ENCODE measurements at places on chromosomes 2 and 18.

- DNase-seq = no peak
These were observed 746.1 kb downstream of the LRP1B start for GRCh38 chr2:141384676-141385075.

DNA sequence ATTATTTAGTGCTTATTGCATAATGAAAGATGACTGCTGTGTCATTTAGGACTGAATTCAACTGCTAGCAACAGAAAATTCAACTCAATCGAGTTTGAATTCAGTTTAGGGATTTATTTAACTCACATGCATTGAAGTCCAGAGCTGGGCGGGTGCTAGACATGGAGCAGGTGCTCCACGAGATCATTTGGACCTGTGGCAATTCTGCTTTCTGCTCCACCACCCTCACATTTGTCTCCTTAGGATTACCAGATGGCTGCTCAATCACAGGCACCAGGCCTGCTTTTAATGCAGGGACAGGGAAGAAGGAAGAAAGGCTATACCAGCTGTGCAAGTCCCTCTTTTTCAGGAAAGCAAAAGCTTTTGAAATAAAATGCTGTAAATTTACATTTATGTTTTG is 572.9 kb upstream of the SLC8A1 start:
- no peak for DNase-seq

GRCh38 chr2:62314291-62314690 is 118.4 kb downstream of the B3GNT2 start:
- no peak for DNase-seq

DNA sequence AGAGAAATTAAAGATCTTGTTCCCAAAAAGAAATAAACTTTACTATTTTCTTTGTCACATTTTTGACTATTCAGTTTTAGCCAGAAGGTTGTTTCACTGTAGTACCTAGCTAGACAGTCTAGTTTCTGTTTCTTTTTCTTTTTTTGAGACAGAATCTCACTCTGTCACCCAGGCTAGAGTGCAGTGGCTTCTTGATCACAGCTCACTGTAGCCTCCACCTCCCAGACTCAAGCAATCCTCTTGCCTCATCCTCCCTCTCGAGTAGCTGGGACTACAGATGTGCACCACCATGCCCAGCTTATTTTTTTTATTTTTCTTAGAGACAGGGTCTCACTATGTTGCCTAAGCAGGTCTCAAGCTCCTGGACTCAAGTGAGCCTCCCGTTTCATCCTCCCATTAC is 2.2 kb downstream of the RBM45 start:
- no peak for DNase-seq

DNA sequence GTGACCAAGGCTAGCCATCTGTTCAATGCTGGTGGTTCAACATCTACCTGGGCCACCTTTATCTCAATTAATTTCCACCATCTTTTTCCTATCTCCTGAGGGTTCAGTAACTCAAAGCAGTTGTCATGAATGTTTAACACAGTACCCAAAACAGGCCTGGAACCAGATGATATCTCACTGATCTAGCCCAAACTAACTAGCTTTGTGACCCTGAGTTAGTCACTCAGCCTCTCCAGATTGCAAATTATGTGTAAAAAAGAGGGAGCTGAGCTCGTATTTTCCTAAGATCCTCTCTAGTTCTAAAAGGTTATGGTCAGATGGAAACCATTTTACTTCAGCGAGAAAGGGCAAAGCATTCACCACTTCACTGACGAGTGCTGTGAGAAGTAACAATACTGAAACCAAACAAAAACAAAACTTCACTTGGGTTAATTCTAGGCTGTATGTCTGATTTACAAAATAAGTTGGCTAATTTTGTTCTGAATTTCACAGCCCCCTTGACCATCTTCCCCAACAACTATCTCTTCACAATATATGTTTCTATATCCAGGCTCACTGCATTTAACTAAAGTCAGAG is 14.8 kb downstream of the SPRED2 start:
- no peak for DNase-seq

DNA sequence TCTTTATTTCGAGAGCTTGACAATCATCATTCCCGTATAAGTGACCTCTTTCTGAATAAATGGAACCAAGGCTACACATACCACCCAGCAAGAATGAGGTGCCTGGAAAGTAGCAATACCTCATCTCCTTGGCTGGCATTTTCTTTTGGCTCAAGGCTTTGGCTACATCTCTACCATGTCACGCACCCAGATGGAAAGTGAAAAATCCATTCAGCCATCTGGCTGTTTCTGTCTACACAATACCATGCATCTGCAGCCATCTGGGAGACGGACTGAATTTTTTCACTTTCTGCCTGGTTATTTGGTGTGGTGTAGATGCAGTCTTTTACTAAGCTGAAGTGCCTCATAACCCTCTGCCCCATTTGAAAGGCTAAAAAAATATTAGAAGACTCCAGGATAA is 566.9 kb downstream of the BCL11A start:
- DNase-seq = no peak

- DNase-seq = no peak
These were observed 136.9 kb downstream of the GAREM1 start for GRCh38 chr18:32333781-32334180.

GRCh38 chr2:224038049-224038829 is 847 bp downstream of the SERPINE2 start:
- DNase-seq = no peak

DNA sequence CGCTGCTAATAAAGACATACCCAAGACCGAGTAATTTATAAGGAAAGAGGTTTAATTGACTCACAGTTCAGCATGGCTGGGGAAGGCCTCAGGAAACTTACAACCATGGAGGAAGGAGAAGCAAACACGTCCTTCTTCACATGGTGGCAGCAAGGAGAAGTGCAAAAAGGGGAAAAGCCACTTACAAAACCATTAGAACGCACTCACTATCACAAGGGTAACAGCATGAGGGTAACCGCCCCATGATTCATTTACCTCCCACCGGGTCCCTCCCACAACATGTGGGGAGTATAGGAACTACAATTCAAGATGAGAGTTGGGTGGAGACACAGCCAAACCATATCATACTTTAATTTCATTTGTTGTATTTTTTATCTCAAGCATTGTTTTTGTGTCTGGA is 67.5 kb downstream of the ATP9B start:
- DNase-seq = no peak

DNA sequence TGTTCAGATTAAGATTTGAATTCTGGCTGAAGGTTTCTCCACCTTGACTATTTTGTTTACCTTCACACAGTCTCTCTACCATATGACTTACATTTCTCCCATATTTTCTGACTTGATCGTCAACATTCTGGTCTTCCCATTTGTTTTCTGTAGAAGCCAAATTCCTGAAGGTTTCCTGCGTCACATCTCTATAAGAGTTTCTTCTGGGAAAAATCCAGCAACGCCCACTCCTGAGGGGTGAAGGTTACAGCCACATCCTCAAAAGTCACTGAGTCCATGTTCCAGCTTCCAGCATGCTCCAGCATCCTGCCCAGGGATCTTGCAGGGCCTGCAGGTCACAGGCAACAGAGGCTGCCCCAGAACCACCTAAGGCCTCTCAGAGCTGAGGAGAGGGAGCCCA is 47.5 kb downstream of the NBEAL1 start:
- no peak for DNase-seq

DNA sequence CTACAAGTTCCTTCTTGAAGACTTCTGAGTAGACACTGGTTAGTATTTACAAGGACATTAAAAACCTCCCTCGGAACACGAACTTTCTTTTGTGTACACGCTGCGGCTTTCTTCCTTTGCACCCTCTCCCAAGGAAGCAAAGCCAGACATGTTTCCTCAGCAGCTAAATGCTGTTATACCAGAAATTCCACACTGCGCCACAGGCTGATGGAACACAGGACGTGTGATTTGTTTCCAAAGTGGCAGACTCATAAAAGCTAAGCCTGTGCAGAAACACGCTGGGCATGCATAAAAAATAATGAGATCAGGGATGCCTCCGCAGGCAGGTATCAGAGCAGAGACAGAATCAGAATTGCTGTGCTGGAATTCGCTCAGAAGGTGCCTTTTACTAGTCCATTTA is 73.0 kb upstream of the RGPD5 start:
- DNase-seq = no peak

GRCh38 chr18:72942766-72943165 is 75.0 kb upstream of the NETO1 start:
- no peak for DNase-seq

DNA sequence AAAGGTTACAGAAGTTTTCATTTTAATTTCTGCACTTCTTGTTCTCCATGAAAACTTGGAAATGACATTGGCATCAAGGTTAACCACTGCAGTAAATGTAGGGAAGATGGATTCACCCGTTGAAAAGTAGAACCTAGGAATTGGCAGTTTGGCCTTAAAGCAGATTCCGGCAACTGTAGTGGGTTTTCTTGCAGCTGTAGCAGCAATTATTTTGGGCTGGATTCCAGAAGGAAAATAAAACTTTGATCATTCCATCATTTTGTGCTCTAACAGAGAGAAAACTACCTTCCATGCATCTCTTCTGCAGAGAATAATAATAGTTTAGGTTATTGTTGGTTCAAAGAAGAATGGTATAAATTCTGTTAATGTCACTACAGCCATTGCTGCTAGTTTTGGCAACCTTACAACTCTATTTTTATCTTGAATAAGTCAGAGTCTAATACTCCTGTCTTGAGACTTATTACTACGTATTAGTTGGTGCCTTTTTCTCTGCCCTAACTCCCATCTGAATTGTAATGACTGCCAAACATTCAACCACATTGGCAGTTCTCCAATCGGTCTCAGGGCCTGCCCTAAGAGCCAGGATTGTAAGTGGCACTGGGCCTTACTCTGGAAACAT is 178.1 kb upstream of the PIEZO2 start:
- DNase-seq = no peak

GRCh38 chr2:233402346-233402745 is 48.1 kb downstream of the DGKD start:
- DNase-seq = no peak

GRCh38 chr2:136128905-136129304 is 11.0 kb upstream of the CXCR4 start:
- no peak for DNase-seq

DNA sequence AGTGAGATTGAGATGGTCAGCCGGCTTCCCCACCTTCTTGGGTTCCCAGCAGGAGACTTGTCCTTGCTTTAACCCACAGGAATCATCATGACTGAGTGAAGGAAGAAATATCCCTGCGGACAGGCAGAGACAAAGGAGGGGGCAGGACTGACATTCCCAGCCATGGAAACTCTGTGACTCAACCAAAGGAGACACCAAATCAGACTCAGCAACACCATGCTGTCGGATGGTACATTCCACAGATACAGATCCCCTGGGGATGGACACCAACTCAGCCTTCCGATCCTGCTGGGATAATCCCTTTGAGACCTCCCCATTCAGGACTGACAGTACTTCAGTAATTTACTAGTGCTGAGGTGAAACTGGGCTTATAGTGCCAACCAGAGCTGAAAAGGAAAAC is 518.3 kb downstream of the XIRP2 start:
- DNase-seq = no peak

DNA sequence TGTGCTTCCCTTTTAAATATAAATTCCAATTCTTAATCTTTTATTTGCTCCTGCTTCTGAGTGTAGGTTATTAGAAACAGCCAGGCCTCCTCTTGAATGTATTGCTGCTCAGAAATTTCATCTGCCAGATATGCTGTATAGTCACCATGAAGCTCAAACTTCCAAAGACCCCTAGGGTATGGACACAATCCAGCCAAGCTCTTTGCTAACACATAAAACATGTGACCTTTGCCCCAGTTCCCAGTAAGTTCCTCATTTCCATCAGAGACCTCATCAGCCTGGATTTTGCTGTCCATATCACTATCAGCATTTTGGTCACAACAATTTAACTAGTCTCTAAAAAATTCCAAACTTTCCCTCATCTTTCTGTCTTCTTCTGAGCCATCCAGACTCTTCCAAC is 75.2 kb downstream of the MAP2 start:
- no peak for DNase-seq

GRCh38 chr2:42953216-42953615 is 160.8 kb upstream of the HAAO start:
- DNase-seq = no peak

- DNase-seq = no peak
These were observed 468.0 kb downstream of the NUP35 start for GRCh38 chr2:183592271-183592670.

DNA sequence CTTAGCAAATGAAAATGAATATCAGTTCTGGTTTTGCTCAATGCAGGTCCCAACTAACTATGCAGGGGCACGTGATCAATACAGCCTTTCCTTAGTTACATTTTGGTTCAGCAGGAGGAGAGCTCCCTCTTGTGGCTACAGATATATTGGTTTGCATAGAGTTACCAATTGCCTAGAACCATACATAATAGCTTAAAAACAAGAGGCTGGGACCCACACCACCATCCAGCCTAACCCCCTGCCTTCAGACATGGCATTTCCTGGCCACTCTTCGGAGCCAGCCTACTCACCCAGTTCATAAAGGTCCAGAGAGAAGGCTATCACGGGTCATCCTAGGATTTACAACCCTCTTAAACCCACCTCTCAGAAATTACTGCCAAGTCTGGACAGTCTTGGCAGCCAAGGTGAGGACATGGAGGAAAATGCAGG is 10.5 kb downstream of the CCDC93 start:
- peak; percentile 81 for DNase-seq

DNA sequence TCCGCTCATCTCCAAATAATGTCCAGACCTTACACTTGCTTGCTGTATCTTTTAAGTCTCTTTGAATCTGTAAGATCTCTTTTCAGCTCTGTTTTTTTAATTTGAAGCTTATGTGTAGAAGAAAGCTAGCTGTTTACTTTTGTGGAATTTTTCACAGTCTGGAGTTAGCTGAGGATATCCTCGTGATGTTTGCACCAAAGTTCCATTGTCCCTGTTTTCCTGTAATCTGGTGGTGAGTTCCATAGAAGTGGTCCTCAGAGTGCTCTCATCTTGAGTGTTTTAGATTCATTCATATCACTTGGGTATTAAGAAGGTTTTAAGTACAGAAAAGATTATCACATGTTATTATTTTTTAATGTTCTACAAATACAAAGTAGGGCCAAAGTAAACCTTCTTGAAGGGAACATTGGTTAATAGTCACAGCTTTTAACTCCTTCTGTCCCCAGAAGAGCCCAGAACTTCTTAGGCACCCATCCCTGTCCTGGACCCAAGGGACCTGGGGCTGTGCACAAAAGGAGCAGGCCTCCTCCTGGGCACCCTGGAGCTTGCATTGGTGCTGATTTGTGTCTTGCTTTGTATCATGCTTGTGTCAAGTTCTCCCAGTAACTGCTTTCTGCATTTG is 15.0 kb downstream of the MLPH start:
- DNase-seq = no peak

DNA sequence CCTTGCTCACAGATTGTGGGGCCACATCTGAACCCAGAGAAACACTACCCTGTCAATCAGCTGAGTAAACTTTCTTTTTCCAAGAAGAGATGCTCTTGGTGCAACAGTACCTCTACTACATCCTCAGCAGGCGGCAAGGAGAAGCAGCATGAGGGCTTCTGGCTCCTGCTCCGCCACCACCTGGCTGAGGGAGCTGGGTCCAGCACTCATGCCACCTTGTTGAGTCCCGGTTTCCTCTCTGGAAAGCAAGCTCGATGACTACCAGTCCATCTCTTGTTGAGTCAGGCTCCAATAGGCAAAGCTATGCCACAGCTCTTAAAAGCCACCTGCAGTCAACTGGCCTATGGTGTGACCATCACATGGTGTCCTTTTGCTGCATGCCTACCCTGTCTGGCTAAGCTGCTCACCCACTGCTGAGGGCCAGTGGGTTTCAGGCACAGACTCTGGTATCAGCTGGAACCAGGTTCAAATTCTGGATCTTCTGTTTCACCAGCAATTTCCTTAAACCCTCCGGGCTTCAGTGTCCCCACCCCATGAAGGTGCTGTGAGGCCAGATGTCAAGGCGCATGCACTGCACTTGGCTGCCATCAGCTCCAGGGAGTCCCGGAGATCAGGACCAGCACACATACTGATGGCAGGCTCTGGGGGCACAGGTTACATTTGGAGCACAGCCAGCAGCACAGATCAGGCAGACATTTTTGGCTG is 42.5 kb upstream of the ACAA2 start:
- DNase-seq = no peak
